Left colon (tissue), 2 donors: ENCODE measurements at places on chromosomes 16 and 17. TPM values are rescaled to one million over a fixed set of nuclear protein-coding genes. Genes with fewer than 3 reads are reported as not detected.

GRCh38 chr17:29848737-29849136 lies 81.3 kb downstream of the SSH2 start:
- DNase-seq, result no peak

Gene DVL2
- total RNA-seq, result 30.9 TPM

DNA sequence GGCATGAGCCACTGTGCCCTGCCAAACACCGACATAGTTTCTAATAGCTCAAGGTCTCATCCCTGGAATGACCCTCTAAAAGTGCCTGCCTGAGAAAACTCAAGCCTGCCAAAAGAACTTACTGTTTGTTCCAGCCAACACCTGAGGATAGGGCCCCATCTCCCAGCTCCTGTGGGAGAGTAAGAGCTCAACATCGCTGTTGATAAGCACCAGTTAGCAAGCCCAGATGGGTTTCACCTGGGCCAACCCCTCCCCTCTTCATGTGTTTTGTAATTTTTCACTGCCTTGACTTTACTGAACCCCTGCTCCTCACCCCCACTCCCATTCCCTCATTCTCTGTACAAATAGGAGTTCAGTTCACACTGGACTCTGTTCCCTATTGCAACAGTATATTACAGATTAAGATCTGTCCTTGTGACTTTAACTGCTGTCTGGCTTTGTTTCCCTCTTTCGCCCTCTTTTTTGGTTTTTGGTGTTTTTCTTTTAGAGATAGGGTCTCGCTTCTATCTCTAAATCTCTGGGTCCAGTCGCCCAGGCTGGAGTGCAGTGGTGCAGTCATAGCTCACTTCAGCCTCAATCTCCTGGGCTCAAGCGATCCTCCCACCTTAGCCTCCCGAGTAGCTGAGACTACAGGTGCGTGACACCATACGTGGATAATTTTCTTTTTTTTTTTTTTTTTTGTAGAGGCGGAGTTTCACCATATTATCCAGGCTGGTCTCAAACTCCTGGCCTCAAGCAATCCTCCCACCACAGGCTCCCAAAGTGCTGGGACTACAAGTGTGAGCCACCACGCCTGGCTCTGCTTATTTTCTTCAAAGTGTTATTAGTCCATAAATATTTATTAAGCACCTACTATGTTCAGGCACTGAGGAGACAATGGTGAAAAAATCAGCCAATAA lies 12.3 kb downstream of the NUPR1 start:
- DNase-seq, result no peak

GRCh38 chr16:24775455-24775854 lies 46.0 kb downstream of the TNRC6A start:
- peak; percentile 60 for DNase-seq

DNA sequence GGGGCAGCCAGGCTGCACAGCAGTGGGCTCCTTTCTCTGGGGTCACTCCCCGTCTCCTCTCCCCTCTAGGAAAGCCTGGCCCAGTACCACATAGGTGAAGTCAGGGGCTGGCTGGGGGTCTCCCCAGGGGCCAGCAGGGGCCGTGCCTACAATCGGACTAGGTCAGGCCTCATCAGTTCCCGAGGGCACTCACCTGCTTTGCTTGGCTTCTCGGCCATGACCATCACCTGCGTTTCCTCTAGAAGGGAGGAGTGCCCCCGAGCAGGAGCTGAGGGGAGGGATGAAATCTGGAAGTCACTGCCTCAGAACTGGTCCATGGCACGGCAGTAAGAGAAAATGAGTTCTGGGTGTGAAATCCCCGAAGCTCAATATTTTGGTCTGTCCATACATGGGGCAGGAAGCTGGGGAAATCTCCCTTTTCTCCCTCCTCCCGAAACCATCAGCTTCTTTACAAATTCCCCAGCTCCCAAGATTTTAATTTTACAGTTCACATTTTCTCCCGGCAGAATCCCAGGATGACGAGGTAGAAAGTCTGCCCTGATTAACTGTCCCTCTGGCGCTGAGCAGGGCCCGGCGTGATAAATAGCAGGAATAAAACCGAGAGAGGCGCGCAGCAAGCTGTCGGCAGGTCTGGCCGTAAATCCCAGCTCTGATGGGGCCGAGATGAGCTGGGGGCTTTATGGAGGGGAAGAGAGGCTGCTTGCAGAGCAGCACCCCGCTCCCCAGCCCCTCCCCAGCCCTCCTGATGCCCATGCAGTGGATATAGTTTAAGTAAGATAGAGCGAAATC lies 172.1 kb downstream of the RBFOX3 start:
- DNase-seq, result no peak

- DNase-seq, result peak; percentile 35
Measured at GRCh38 chr17:38982858-38983746, 15.9 kb upstream of the FBXO47 start.
